ENCODE measurements at places on chromosomes 6 and 20. TPM values are rescaled to one million over a fixed set of nuclear protein-coding genes. Genes with fewer than 3 reads are reported as not detected.

The ZSCAN31 gene
- total RNA-seq, result 2.2 TPM

The RNF144B gene
- 0.37 TPM for total RNA-seq

The NFATC2 gene
- total RNA-seq, result 8.5 TPM

The ZKSCAN3 gene
- total RNA-seq, result 1.9 TPM

Data from A549 treated with AZD2906 at 1 μM for 4 hours (cell line).